Right kidney (tissue), 9 donors: ENCODE measurements at places on chromosomes 6 and 20.

DNA sequence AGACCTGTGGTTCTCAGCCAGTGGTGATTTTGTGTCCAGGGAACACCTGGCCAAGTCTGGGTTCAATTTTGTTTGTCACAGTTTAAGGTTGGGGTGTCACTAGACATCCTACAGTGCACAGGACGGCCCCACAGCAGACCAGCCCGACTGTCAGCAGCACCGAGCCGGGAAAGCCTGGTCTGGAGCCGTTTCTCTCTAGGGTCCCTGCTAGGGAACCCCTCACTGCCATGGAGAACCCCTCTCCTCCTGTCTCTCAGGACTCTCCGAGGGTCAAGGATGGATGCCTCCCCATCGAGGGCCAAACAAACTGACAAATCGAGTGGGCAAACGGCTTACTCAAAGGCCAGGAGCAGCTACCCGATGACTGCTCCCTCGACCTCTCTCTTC lies 15.8 kb upstream of the STX16 start:
- DNase-seq = no peak

- DNase-seq = no peak
Observed at GRCh38 chr20:11287126-11287525, 613.3 kb upstream of the JAG1 start.

DNA sequence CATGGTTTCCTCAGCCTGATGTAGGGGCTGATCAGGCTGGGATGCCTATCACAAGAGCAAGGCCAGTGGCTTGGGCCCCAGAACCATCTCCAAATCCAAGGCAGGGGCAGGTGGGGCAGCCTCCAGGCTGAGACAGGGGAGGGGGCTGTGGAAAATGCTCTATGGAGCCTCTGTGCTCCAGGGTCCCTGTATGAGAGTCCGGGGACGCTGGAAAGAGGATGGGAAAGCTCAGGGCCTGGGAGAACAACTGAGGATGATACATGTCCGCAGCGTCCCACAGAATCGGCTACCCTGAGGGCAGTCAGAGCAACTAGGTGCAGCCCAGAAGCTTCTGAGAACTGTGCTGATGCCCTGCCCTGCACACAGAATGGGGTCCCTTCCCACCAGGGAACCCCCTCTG lies 43.4 kb downstream of the CPXM1 start:
- DNase-seq = no peak

GRCh38 chr6:54525731-54526130 lies 217.5 kb downstream of the TINAG start:
- no peak for DNase-seq

DNA sequence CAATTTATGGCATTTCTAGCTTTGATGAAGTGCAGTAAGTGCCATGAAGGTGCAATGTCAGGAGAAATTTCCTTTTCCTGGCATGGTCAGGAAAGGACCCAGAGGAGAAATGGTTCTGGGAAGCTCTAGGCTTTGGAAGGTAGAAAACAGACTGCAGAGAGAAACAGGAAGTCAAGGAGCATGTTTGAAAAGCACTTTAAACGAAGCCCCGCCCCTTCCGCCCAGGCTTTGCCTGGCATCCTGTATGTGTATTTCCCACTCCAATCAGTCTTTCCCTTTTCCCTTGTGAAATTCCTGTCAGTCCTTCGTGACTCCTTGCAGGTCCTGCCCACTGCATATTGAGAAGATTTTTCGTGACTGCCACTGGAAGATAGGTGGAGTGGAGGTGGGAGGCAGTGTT lies 320.9 kb upstream of the SASH1 start:
- no peak for DNase-seq

DNA sequence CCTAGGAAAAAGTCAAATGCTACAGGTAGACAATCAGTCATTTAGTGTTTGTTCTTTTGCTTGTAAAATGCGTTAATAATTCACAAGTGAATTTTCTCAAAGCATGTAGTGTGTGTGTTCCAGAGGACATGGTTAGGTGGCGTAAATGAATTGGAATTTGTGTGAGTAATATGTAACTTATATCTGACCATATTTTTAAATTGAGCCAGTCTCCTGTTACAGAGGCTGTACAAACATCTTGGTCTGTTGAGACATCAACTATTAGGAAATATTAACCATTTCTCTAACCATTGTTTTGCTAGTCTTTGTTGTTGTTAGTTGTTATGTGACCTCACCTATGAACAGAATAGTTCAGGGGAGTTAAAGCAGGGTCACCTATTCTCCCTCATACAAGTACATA lies 22.7 kb downstream of the MCM8 start:
- no peak for DNase-seq

- DNase-seq = no peak
Observed at GRCh38 chr20:24481173-24481572, 11.7 kb downstream of the SYNDIG1 start.

DNA sequence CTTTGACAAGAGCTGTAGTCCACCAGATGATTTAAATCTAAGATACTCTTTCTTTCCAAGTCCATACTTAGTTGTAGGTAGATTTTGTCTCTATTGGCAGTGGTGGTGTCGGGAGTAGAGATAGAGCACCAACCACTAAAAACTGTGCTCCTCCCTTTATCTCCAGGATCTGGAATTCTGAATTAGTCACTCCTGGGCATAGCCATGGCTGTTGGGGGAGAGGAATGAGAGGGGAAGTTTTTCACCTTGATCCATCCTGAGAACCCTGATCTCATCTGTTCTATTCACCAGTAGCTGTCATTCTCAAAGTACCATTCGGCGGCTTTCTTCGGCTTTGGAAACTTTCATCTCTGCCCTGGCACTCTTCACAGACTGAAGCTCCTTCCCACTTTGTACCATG lies 35.6 kb upstream of the NKX2-4 start:
- no peak for DNase-seq

GRCh38 chr6:41071923-41072835 lies at the start of gene OARD1:
Gene OARD1, minus strand, starts transcription at chr6:41072356. Its CDS starts 722 bp downstream, at chr6:41071634.
- peak; percentile 97 for DNase-seq

DNA sequence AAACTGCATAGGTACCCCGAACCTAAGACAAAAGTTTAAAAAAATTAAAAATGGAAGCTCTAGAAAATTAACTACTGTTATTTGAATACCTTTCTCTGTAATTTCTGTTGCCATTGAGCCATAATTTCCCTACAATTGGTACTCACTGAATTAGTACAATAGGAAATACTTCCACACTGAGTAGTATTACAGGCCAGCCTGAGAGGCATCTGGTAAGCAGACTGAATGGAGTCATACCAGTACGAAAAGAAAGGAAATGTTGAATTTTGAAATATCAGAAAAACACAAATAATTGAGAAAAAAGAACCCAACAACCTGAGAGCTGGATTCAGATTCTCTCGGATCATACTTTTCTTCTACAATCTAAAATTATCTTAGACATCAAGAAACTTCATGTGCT lies 791.3 kb downstream of the TENT5A start:
- no peak for DNase-seq

- DNase-seq = no peak
Observed at GRCh38 chr6:158143700-158144099, 24.4 kb downstream of the SERAC1 start.

DNA sequence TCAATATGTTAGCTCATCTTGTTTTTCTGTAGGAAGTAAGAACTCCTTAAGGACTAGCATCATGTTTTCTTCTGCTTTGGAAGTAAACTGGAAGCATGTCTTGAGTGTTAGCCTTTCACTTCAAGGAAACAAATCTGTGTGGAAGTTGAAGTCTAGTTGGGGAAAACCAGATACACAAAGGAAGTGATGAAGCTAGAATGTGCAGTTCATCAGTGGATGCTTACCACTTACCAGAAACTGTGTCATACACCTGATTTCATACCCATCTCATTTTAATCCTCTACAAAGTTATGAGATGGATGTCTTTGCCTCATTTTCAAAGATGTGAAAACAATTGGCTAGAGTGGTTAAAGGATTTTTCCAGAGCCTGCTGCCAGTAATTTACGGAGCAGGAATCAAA lies 75.8 kb downstream of the TMEM170B start:
- DNase-seq = no peak

DNA sequence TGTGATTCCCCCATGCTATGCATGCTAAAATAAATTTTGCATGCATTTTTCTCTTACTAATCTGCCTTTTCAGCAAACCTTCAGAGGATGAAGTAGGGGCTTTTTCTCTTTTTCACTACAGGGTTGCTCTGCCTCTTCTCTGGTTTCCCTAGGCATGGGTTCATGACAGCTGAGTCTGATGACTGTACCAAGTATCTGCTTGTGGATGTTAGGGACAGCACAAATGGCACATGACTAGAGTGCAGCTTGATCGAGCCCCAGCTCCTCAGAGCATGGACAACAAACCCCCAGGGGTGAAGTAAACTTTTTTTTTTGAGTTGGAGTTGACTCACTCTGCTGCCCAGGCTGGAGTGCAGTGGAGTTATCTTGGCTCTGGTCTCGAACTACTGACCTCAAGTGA lies 57.1 kb upstream of the GCM1 start:
- no peak for DNase-seq

GRCh38 chr6:8494730-8495129 lies 59.4 kb upstream of the SLC35B3 start:
- no peak for DNase-seq
